Activated CD4-positive, CD25-positive, alpha-beta regulatory T cell treated with anti-CD3 and anti-CD28 coated beads, Interleukin-2, amount 50 U/mL, for 72 hours (primary cell): ENCODE measurements at places on chromosomes 1 and 21.

- DNase-seq: no peak
Measured at GRCh38 chr21:36976882-36977651, 10.6 kb upstream of the HLCS start.

DNA sequence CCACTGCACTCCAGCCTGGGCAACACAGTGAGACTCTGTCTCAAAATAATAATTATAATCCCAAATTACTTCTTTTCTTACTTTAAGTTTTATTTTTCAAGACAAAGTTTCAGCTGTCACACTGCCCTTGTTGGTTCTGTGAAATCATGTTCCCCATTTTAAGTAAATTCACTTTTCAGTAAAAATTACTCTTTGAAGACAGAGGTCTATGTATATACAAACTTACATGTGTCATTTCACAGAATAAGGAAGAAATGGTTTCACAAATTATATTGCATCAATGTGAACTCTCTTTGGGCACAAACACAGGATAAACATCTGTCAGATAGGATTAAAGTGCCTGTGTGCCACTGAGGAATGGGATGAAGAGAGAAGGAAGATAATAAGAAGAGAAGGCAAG lies 33.1 kb upstream of the ETS2 start:
- DNase-seq: no peak

DNA sequence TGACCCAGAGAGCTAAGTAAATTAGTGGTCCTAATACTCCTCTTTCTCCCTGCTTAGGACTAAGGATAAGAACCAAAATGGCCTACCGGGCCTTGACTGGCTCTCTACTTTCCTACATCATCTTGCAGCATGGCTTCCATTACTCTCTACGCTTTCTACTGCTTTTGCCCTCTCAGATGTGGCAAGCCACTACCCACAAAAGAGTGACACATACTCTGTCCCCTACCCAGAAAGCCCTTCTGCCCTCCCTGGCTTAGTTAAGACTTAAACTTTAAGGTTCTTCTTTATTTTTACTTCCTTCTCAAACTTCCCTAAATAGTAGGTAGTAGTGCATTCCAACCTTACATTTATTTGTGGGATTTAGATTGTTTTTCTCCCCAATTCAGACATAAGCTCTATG lies 228.1 kb downstream of the TPR start:
- DNase-seq: no peak

DNA sequence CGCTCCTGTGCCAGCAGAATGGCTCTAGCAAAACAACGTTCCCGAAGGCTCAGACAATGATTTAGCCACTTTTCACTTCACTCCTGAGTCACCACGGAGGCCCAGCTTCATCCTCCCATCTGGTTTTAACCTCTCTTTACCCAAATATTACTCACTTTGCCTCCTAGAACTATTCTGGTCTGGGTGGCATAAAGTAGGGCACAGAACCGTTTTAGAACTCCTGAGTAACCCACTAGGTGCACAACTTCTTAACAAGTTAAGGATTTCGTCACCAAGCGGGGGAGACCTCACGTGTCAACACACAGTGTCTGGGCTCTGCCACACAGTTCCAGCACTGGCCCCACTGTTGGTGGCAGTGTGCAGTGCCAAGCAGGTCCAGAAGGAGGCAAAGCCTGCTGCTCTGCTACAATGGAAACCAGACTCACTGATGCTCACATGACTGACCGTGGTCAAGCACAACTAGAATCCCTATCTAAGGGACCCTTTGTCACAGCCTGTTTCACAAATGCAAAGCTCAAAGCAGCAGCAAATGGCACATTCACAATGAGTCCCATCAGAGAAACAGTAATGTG lies 121.7 kb downstream of the SIPA1L2 start:
- DNase-seq: no peak
